Effector CD8-positive, alpha-beta T cell (primary cell): ENCODE measurements at places on chromosomes 5 and 9.

GRCh38 chr5:115601701-115602590, at the start of gene TICAM2:
Gene TICAM2, minus strand, starts transcription at chr5:115602479. Its CDS starts 21,223 bp downstream, at chr5:115581256.
- DNase-seq, result peak; percentile 34

- no peak for DNase-seq
Observed at GRCh38 chr9:79924836-79925235, 353.1 kb downstream of the TLE4 start.

- DNase-seq, result no peak
Observed at GRCh38 chr9:121368138-121368522, 1.9 kb downstream of the STOM start.

GRCh38 chr5:169893571-169893970, 86.7 kb downstream of the INSYN2B start:
- DNase-seq, result no peak

- DNase-seq, result no peak
Observed at GRCh38 chr9:76478226-76478625, 19.2 kb downstream of the GCNT1 start.

DNA sequence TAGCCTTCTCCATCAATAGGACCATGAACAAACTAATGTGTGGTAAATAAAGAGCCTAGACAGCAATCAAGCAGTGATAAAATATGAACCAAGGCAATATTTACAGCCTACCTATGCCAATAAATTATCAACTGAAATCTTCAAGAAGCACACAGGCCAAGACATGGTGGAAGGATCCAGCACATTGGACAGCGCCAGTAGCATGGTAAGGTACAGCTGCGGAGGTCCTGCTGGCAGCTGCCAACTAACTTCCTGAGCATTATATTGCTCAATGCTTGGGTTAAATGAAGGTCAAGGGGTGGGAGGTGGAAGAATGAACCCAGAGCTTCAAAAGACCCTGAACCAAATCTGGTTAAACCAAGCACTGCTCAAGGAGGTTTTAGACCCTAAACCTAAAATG, 16.5 kb upstream of the SPDL1 start:
- DNase-seq, result no peak

GRCh38 chr5:134053840-134054338, 49.1 kb upstream of the VDAC1 start:
- no peak for DNase-seq

DNA sequence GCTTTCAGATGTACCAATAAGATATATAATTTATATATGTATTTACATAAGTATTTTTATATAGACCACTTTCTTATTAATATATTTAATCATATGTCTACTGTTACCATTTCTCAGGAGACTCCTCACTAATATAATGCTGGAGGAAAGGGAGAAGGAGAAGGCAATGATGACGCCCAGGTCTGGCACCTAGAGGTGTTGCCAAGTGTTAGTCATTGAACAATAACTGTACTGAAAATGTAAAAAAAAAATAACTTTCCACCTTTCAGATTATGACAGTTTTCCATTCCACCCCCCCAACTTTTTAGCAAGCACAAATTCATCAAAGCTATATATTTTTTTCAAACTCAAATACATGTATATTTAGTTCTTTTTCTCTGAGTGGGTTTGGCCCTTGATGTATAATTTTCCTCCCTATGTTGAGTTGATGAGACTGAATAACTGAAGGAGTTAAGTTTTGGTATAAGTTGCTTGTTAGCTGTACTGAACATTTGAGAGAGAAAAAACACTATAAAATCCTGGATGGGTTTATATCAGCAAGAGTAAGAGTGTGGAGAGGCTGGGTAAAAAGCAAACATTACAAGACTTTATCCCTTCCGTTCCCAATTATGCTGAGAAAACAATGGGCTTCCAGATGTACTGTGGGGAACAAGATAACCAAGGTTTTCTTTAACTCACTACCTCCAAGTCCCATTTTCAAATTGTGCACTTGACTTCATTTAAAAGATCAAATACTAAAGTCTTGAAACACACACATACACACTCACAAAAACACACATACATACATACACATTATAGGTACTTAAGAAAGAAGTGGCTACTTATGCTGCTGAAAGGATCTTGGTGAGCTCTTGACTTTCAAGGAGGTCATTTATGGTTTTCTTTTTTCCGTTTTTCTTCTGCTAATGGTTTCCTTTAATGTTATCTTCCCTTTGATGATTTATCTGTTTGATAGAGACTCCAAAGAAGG, 142.8 kb upstream of the IFNE start:
- no peak for DNase-seq

DNA sequence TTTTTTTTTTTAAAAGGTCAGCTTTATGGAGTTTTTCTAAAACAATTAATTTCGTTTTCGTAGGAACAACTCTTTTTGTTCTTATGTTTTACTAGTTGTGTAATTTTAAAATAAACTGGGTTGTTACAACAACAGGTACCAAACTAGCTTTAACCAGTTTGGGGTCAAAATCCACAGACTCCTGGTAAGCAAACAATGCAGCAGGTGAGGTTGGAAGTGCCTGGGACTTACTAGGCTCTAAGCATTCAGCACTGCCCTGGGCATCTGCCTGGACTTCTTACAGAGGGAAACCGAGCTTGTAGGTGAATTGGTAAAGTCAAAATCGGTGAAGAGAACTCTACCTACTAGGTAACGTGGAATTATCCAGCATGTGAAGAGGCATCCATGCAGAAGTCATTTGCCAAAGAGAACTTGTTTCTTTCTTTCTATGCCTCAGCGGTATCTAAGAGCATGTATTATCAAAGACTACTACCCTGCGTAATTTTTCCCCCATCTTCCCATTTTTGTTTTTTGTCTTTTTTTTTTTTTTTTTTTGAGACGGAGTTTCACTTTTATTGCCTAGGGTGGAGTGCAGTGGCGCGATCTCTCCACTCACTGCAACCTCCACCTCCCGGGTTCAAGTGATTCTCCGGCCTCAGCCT, 145.4 kb downstream of the KCTD16 start:
- no peak for DNase-seq

- no peak for DNase-seq
Observed at GRCh38 chr5:126801992-126802294, 25.0 kb downstream of the LMNB1 start.

GRCh38 chr9:133523106-133523505, 1.7 kb downstream of the MYMK start:
- DNase-seq, result no peak

GRCh38 chr9:93578844-93579243, 2.5 kb downstream of the PHF2 start:
- DNase-seq, result no peak

DNA sequence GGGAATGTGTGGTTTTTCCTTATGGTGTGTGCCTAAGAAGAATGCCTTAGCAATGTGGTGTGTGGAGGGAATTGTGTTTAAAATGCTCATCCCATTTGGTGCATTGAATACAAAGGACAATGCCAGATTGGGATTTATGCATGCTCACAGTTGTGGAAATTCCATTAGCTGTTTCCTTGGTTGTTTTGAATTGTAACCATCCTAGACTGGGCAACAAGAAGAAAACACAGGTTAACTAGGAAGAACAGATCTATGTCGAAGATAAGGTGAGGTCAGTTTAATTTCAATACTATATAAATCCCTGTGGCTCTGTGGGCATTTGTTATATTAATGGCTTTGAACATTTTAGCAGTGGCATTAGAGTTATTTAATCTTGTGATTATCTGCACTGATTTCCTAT, 266.8 kb downstream of the MAT2B start:
- no peak for DNase-seq

GRCh38 chr5:173498739-173499470, 117.5 kb downstream of the BOD1 start:
- DNase-seq, result no peak
